LHCN-M2 (cell line): ENCODE measurements at places on chromosomes 2 and 18.

DNA sequence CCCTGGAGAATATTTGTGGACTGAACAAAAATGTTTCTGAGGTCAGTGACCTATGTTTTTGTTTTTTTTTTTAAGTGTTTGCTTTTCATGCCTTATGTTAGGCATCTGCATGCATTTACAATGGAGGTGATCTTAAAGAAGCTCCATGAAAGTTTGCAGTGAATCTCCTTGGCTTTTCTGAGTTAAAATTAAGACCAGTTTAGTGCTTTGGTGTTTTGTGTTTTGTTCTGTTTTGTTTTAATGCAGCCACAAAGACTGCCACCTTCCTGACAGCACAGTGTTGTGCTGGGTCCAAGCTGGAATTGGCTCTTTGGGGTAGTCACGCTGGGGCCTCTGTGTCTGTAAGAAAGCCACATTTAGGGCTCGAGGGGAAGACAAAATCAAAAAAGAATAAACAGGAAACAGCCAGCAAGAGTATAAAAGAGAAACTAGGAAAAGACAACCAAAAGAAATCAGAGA, 396.2 kb downstream of the ARHGAP15 start:
- no peak for DNase-seq

- no peak for DNase-seq
Observed at GRCh38 chr2:1736045-1736444, 8.3 kb downstream of the PXDN start.

- no peak for DNase-seq
Observed at GRCh38 chr18:24443870-24444269, 16.6 kb upstream of the HRH4 start.

GRCh38 chr2:105896765-105897163, 152.1 kb downstream of the NCK2 start:
- no peak for DNase-seq

GRCh38 chr18:70693246-70693645, 404.4 kb downstream of the SOCS6 start:
- DNase-seq = no peak

DNA sequence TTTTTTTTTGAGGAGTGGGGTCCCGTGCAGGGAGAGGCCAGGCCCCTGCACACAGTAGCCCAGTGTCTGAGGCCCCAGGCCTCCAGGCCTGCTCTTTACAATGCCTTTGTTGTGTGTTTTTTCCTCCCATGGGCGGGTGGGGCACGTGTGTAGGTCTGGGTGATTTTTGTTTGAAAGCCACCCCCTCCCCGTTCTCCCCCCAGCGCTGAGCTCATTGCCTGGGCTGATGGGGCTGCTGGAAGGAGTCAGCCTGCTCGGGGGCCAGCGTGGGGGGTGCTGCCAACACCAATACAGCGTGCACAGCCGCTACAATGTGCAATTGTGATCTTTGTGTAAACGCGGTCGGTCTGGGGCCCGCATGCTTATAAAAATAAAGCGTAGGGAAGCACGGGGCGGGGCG, 142.7 kb downstream of the DYSF start:
- no peak for DNase-seq

GRCh38 chr2:126634273-126634861, 21.6 kb upstream of the GYPC start:
- DNase-seq = no peak

- peak; percentile 72 for DNase-seq
Observed at GRCh38 chr2:160279813-160280465, 79.9 kb upstream of the ITGB6 start.

- DNase-seq = no peak
Observed at GRCh38 chr2:5242751-5243150, 449.4 kb upstream of the SOX11 start.

DNA sequence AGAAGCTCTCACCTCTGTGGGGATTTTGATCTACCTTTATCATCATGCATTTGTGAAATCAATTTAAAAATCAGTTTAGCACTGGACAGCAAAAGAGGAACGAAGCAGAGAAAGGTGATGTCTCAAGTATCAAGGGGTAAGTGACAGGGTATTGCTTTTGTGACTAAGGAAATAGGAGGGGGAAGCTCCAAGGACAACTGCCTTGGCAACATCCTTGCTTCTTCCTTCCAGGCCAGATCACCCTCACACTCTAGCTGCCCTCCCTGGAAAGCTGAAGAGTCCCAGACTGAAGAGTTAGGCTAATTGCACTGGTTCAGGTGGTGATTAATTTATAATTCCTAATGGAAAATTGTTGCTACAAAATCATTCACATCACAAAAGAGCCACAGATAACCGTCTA, 859.1 kb upstream of the ACVR2A start:
- no peak for DNase-seq

- no peak for DNase-seq
Observed at GRCh38 chr2:240764605-240765004, 55.4 kb downstream of the KIF1A start.

DNA sequence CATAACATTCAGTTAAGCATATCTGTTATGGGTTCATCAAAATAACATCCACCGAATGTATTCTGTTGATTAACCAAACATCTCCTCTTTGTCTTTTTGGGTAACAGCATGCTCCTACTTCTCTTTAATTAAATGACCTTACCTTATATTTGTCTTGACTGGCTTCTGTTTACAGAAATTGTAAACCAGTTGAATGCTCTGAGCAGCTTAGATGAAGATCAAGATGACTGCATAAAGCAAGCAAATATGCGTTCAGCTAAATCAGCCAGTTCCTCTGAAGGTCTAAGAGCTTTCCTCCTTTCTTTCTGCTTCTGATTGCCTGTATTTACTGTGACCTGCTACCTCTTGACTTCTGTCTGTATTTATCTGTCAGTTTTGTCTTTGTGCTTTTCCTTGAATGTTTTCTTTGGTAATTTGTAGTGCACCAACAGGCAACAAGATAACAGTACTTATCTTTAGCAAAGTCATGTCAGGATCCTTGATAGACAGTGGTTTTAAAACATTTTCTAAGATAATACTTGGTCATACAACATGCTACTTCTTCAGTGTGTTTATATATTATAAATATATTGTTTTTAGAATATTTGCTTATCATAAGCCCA, 152.8 kb downstream of the EHBP1 start:
- no peak for DNase-seq

- DNase-seq = no peak
Observed at GRCh38 chr2:132522901-132523300, 106.3 kb downstream of the GPR39 start.

- DNase-seq = no peak
Observed at GRCh38 chr2:128455721-128456050, 137.0 kb upstream of the HS6ST1 start.

- no peak for DNase-seq
Observed at GRCh38 chr2:236510034-236510433, 59.6 kb upstream of the ACKR3 start.

- DNase-seq = peak; percentile 94
Observed at GRCh38 chr2:9703701-9704221, 73.0 kb upstream of the YWHAQ start.

DNA sequence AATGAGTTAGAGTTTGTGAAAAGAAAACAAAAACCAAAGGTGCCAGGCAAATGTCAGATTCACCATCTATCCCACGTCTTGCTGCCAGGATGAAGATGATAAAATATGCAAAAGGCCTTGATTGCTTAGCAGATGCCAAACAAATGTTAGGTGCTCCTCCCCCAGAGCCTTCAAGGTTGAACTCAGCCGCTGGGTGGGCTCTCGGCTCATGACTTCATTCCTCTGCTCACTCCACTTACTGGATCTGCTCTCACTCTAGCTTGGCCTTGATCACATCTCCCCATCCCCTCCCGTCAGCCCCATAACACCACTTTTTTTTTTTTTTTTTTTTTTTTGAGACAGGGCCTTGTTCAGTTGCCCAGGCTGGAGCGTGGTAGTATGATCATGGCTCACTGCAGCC, 38.5 kb downstream of the SH2D6 start:
- no peak for DNase-seq

GRCh38 chr2:238406221-238406997, 20.3 kb upstream of the ASB1 start:
- DNase-seq = no peak

GRCh38 chr2:47254464-47254863, 99.4 kb upstream of the STPG4 start:
- no peak for DNase-seq

- no peak for DNase-seq
Observed at GRCh38 chr2:217314021-217314460, 454.2 kb upstream of the TNP1 start.

GRCh38 chr2:88859461-88859860, 168.0 kb downstream of the RPIA start:
- DNase-seq = no peak

DNA sequence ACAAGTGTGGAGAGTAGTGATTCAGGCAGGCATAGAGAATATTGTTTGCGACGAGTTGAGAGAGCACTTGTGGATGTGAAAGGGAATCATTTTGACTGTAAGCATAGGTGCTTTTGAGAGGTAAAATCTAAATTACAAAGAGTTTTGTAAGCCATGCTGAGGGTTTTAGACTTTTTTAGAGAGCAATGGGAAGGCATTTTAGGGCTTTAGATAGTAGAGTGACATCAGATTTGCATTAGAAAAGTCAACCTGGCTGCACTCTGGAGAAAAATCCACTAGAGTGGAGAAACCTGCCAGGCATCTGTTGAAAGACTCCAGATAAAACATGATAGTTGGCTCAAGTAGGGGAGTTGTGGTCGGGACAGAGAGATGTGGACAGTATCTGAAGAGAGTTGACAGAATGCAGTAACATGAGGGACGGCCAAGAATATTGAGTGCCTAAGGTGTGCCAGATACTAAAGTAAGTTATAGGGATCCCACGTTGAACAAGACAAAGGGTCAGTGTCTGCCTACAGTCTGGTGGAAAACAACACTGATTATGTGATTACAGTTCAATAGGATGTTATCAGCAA, 91.7 kb upstream of the MYO3B start:
- DNase-seq = no peak

DNA sequence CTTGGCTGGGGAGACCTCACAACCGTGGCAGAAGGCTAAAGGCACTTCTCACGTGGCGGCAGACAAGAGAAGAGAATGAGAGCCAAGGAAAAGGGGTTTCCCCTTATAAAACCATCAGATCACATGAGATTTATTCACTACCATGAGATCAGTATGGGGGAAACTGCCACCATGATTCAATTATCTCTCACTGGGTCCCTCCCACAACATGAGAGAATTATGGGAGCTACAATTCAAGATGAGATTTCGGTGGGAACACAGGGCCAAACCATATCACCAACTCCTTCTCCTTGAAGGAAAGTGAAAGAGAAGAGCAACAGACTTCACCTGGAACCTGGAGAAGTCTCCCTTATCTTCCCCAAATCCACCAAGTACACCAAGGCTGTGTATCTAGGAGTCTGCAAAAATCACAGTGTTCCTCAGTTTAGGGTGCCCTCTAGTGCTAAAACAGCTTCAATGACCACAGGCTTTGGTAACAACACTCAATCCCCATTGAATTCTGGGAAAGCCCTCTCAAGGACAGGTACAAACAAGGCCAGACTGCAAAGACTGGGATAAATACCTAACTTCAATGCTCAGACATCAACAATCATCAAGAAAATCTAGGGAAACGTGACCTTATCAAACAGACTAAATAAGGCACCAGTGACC, 148.8 kb upstream of the SRD5A2 start:
- peak; percentile 26 for DNase-seq

- peak; percentile 41 for DNase-seq
Observed at GRCh38 chr18:31819106-31819924, 58.6 kb upstream of the SLC25A52 start.

DNA sequence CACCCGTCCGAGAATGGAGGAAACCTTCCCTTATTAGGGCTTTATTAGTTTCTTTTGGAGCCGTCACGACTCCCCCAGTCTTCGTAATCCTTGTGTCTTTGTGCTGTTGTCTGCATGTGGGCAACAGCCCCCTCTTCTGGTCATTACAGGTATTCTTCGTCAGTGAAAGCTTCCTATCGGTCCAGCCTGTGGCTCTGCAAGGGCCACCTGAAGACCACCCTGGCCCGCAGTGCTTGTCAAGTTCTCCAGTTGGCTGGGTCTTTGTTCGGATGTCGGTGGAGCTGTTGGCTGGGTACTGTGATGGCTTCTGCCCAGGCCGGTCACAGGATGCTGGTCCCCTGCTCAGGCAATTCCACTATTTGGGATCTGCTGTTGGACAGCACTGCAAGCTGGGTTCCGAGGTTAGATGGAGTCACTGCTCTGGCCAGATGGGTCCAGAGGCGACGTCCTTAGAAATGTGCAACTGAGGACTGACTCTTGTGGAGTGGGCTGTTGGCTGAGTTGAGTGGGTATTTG, 19.2 kb downstream of the E2F6 start:
- DNase-seq = peak; percentile 61

- DNase-seq = no peak
Observed at GRCh38 chr18:39843546-39843945, 2111.5 kb upstream of the PIK3C3 start.

GRCh38 chr2:127891811-127892210, 6.1 kb upstream of the AMMECR1L start:
- no peak for DNase-seq

GRCh38 chr18:35267809-35268208, 22.2 kb downstream of the ZSCAN30 start:
- no peak for DNase-seq

DNA sequence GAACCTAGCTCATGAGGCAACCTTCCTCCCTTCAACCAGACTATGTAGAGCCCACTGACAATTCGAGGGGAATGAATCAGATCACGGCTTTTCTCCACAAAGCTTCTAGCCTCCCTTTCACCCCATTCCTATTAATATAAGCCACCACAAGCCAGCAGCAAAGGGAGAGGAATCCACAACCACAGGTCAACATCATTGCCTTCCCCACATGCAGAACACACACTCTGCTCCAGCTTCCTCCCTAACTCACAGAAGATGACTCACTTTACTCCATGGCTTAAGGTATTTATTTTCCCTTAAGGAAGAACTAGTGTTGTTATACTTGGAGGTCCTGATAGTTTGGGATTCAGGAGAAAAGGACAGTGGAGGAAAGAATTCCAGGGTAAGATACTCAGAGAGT, 272.2 kb downstream of the C1D start:
- DNase-seq = peak; percentile 83

- peak; percentile 60 for DNase-seq
Observed at GRCh38 chr2:234496835-234497593, at the start of gene ARL4C. Gene ARL4C, minus strand, starts transcription at chr2:234497081. Its CDS starts 495 bp downstream, at chr2:234496586.

DNA sequence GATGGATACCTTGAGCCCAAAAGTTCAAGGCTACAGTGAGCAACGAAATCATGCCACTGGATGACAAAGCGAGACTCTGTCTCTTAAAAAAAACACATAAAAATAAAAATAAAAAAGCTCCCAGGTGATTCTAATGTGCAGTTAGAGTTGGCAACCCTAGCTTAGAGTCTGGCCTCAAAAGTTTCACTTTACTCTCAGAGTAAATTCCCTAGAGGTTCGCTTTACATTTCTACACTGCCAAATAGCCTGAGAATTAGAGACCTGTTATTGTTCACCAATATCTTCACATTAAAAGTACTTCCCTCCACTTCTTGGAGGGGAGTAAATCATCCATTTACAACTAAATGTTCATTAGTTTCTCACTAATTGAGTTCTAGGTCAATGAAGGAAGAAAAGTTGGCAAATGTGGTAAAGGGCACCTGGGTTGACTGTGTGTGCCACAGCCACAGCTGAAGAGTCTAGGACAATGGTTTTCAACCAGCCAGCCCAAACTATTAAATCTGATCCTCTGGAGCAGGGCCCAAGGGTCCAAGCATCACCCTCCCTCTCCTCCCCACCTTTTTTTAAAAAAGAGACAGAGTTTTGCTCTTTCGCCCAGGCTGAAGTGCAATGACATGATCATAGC, 15.2 kb upstream of the TMEM37 start:
- DNase-seq = no peak

- no peak for DNase-seq
Observed at GRCh38 chr2:55408918-55409868, 10.5 kb downstream of the CCDC88A start.

- peak; percentile 4 for DNase-seq
Observed at GRCh38 chr2:51410331-51410730, 378.4 kb upstream of the NRXN1 start.

GRCh38 chr2:210452194-210452593, 24.4 kb downstream of the LANCL1 start:
- DNase-seq = no peak
